ENCODE measurements at places on chromosomes 13 and 19.

GRCh38 chr19:53530622-53531021, 7.3 kb upstream of the ZNF331 start:
- DNase-seq = no peak

- DNase-seq = no peak
These were observed 59.8 kb downstream of the SCEL start for GRCh38 chr13:77595166-77595810.

GRCh38 chr13:113272701-113273181, 24.3 kb upstream of the LAMP1 start:
- DNase-seq = no peak

- DNase-seq = peak; percentile 64
These were observed 40.4 kb downstream of the LRCH1 start for GRCh38 chr13:46593398-46593797.

DNA sequence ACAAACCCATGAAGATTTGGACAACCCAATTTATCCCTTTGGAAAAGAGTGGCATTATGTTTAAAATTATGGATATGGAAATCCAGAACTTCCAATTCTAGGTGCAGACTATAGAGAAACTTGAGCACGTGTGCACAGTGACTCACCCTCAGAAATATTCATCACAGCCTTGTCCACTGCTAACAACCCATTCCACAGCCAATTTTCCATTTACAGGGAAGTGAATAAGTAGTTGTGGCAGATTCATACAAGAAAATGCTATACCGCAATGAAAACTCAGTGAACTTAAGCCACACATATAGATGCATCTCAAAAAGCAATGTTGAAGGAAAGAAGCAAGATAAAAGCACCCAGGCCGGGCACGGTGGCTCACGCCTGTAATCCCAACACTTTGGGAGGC, 133.3 kb downstream of the USP12 start:
- DNase-seq = no peak

GRCh38 chr19:43804432-43804831, 2.2 kb upstream of the LYPD5 start:
- DNase-seq = no peak

GRCh38 chr19:35851213-35852028, 883 bp downstream of the NPHS1 start:
- DNase-seq = no peak

DNA sequence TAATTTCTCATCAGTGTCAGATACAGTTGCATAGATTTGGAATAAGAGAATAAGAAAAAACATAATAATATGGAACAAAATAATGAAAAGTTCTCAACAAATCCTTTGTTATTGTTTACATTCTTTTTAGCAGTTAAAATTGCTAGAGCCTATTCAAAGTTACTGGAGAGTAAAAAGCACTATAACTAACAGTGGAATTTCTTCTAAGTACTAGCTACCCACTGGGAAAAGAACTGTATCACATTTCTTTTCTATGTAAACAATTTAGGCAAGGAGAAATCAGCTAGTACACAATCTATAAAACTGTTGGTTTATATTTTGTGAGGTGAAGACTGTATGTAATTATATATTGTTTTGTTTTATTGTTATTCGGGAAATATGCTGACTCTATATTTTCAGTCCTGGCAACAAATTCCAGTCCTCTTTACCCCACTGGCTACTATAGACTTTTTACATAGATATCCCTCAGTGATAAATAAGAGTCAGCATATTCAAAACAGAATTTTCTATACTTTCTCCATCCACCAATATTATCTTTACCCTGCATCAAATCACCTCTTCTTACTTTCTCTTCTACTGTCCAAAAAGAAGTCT, 222.0 kb downstream of the PCDH9 start:
- no peak for DNase-seq

DNA sequence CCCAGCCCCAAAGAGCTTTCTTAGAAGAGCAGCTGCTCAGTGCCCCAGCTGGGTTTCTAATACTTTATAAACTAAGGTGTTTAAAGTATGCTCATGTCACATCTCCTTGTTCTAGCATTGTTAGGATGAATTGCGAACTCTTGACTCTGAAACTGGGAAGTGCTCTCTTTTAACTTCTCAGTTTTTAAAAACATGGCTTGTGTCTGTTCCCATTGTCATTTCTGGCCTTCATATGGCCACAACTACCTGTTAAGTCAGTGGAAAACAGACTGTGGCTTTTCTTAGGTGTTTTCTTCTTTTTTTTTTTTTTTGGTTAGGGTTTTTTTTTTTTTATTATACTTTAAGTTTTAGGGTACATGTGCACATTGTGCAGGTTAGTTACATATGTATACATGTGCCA, 164.7 kb downstream of the KCNRG start:
- no peak for DNase-seq

GRCh38 chr13:93730780-93731179, 504.2 kb downstream of the GPC6 start:
- no peak for DNase-seq

GRCh38 chr19:50858886-50859285, 4.2 kb downstream of the KLK3 start:
- DNase-seq = no peak

GRCh38 chr13:107291875-107292274, 723.9 kb upstream of the ARGLU1 start:
- DNase-seq = no peak

DNA sequence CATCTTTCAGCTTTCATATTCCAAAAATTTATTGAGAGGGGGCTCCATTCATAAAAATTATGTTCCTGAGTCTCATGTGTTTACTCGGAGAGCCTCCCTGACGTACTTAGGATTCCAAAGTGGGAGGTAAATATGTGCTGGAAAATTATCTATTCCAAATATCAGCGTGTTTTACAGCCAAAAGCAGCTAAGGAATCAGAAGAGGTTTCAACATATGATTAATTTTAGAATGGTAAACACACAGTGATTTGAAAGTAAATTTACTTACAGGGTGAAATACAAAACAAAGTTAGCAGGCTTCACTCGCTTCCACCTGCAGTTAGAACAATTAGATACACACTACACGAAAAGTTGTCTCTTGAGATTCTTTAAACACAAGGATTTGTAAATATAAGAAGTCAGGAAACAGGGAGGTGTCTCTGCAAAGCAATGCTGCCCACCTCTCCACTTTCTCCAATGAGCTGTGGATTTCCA, 313.8 kb upstream of the NBEA start:
- no peak for DNase-seq

- no peak for DNase-seq
These were observed 112.2 kb downstream of the FGF14 start for GRCh38 chr13:102289606-102290005.

DNA sequence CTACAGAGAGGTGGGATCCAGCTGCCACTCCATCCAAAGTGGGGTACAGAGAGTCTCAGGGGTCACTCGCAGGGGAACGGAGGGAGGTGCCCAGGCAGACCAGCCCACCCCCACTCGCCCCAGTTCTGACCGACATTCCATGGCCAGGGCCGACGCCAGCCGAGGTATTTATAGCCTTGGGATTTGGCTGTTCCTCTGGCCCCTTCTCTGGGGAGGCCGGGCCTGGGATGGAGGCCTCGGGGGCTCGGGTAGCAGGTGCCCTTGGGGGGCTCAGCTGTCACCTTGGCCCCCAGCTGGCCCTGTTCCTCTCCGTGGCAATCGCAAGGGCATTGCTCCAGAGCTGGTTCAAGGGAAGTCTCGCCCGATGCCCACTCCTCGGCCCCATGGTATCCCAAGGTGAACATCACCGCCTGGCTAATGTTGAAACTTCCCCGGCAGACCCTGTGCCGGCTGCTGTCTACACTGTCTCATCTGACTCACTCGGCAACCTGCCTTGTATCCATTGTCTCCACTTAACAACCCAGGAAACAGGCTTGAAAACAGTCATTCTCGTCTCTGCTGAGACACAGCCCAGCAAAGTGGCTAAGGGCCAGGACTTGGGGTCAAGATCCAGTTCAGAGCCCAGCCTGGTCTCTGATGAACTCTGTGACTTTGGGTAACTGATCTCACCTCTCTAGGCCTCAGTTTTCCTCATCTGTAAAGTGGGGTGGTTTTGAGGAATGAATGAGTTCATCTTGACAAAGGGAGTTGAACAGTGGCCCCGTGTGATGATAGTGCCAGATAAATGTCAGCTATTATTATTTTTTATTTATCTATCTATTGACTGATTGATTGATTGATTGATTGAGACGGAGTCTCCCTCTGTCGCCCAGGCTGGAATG, 9.7 kb downstream of the PRKACA start:
- no peak for DNase-seq

DNA sequence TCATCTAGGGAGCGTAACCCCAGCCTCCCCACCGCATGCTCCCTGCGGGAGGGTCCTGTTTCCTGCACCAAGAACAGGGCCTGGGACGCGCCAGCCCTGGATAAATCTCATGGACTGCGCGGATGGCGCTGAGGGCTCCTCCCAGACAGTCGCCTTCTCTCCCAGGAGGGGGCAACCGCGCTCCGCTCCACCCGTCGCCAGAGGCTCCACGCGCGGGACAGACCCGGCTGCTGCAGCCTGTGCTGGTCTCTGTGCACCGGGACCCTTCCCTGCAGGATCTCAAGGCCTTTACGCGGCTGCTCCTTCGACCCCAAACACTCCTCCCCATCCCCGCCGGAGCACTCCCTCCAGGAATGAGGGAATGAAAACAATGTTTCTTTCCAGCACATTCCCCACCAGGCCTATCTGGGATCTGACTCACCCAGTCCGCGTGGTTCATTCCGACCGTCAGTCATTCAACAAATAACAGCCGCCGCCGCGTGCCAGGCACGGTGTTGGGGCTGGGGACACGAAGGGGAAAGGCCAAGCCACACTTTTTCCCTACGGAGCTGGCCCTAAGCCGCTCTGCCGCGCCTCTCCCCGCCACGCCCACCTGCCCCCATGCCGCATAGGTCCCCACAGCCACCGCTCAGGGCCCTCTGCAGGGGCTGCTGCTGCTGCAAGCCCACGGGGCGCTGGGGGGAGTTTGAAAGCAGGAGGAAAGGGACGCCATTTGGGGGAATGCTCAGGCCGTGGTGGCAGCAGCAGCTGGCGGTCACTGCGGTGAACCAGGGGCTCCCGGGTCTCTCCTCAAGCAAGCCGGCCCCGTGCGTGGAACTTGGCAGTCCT, 6.0 kb downstream of the PNMA8B start:
- DNase-seq = no peak

DNA sequence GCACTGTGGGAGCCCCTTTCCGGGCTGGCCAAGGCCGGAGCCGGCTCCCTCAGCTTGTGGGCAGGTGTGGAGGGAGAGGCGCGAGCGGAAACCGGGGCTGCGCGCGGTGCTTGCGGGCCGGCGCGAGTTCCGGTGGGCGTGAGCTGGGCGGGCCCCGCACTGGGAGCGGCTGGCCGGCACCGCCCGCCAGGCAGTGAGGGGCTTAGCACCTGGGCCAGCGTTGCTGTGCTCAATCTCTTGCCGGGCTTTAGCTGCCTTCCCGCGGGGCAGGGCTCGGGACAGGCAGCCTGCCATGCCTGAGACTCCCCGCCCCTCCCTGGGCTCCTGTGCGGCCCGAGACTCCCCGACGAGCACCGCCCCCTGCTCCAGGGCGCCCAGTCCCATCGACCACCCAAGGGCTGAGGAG, 405.2 kb upstream of the PRR20A start:
- DNase-seq = no peak

GRCh38 chr13:32001154-32001768, 30.3 kb upstream of the FRY start:
- no peak for DNase-seq

- DNase-seq = no peak
These were observed 113.3 kb downstream of the LMO7 start for GRCh38 chr13:75749407-75749806.

GRCh38 chr19:39679056-39679790, 23.5 kb downstream of the LGALS16 start:
- no peak for DNase-seq

- DNase-seq = no peak
These were observed 6.3 kb downstream of the PMIS2 start for GRCh38 chr19:35592226-35592625.

- DNase-seq = no peak
These were observed 24.8 kb downstream of the MAST3 start for GRCh38 chr19:18122424-18122823.

GRCh38 chr19:33683881-33684537, 62.3 kb downstream of the CHST8 start:
- DNase-seq = no peak

DNA sequence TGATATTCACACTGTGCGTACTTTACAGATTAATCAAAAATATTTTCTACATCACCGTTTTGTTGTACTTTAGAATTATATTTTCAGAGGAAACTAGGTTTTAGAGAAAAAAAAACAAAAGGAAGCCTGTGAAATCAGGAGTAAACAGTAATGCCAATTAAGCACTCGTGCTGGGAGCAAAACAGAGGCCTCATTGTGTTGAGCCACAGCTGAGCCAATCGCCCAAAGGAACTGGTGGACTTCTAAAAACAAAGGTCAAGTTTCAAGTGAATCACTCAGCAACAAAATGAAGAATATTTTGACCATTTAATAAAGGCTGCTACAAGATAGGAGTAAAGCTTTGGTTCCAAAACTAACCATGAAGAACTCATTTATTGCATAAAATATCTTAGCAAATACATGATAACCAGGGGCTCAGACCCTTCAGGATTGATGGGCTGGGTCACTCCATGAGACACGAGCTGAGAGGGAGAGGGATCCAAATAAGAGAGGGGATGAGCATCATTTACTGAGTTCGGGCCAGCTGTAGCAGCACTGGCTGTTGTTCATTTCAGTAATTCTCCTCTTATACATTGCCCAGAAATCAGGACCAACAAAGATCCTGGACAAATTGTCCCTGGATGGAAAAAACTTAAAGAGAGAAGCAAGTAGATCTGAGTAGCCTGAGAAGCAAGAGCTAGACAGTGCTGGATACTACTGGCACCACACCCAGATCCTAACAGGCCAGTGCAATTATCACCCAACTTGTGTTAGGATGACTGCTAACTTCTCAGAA, 8.3 kb upstream of the NALCN start:
- DNase-seq = no peak

GRCh38 chr13:51221674-51222036, 543 bp upstream of the FAM124A start:
- no peak for DNase-seq

- no peak for DNase-seq
These were observed 229.8 kb upstream of the IPO5 start for GRCh38 chr13:97723655-97724054.

- DNase-seq = no peak
These were observed 167.0 kb upstream of the EDNRB start for GRCh38 chr13:78085434-78086225.

DNA sequence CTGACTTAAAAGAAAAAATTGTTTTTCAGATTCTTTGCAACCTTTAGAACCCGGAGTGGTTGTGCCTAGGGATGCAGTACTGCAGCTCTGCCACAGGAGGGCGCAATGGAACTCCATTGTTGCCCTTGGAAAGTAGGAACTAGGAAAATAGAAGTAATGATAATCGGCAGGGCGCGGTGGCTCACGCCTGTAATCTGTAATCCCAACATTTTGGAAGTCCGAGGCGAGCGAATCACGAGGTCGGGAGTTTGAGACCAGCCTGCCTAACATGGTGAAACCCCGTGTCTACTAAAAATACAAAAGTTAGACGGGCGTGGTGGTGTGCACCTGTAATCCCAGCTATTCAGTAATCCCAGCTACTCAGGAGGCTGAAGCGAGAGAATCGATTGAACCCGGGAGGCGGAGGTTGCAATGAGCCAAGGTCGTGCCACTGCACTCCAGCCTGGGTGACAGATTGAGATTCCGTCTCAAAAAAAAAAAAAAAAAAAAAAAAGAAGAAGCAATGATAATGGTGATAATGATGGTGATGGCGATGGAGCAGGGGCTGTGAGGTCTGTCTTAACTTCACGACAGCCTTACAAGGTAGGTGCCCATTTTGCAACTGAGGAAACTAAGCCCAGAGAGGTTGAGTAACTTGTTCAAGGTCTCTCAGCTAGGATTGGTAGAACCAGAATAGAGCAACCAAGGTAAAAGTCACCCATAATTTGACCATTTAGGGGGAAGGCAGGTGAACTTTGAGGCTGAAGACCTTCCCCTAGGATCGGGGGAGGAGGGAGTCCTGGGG, 5.5 kb upstream of the ADAMTS10 start:
- peak; percentile 63 for DNase-seq
